Globus pallidus (tissue), 1 donor: ENCODE measurements at places on chromosomes 4 and X.
A peak's percentile ranks its signal among the peaks of the same experiment; 100 is the strongest.

DNA sequence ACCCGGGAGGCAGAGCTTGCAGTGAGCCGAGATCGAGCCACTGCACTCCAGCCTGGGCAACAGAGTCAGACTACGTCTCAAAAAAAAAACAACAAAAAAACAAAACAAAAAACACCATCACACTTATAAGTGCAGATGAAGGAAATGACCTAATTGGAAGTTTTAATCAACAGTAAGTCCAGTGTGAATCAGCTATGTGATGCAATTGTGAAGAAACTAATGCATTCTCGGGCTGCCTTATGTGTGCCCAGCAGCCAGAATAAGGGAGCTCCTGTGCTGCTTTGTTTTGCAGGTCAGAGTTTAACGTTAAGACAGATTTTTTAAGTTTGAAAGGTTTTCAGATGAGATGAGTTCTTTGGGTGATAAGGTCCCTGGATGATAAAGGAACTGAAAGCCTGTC is 10.8 kb downstream of the DAPP1 start:
- DNase-seq = no peak

DNA sequence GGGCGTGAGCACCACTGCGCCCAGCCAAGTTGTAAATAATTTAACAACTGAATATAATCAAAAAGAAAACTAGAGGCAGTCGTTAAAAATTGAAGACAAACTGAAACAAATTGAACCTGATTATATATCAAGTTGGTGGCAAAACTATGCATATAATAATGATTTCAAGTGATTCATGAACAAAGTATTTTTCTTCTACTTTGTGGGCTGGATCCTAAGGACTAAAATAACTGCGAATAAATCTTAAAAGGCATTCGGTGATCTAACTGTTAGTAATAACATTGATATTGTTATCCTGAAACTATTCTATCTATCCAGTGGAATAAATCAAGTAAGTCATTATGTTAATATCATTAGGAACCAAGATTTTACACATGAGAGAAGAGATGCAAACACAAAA is 21.2 kb upstream of the USP9X start:
- DNase-seq = no peak

DNA sequence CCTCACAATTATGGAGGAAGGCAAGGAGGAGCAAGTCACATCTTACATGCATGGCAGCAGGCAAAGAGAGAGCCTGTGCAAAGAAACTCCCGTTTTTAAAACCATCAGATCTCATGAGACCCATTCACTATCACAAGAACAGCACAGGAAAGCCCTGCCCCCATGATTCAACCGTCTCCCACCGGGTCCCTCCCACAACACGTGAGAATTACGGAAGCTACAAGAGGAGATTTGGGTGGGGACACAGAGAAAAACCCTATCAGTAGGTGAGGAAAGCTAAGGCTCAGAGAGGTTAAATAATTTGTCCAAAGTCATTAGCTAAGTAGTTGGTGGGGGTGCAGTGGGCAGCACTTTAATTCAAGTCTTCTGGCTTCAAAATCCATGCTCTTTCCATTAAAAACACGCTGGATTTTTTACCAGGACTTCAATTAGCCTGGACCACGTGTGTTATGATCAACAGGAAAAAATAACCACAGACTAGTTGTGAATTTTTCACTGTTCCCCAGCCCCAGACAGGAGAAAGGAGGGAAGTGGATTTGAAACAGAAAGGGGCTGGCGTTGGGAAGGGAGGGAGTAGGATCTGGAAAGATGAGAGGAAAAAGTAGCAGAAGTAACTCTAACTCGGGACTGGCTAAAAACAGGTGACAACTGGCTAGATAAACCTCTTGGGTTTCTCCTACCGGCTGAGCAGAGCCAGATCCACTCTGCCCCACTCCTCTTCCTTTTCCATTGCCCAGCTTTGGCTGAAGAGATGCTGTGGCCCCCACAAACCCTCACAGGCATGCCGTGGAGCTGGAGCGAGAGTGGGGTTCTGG is 986 bp downstream of the MTMR8 start:
- no peak for DNase-seq

DNA sequence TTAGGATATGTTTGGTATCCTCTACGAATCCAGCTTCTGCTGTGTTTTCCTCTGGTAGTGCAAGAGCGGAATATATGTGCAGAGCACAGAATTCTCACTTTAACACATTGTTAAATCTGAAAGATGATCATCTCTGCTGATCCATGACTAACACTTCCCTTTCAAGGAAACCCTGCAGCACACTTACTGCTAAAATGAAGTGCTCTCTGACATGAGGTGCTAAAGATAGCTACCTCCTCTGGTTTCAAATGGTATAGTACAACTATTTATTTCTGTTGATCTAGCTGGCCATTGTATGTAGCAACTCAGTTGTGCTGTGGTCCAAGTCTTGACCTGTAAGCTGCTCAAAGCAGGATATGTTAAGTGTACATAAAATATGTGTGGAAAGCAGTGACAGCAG is 162.4 kb upstream of the FMR1 start:
- DNase-seq = no peak

DNA sequence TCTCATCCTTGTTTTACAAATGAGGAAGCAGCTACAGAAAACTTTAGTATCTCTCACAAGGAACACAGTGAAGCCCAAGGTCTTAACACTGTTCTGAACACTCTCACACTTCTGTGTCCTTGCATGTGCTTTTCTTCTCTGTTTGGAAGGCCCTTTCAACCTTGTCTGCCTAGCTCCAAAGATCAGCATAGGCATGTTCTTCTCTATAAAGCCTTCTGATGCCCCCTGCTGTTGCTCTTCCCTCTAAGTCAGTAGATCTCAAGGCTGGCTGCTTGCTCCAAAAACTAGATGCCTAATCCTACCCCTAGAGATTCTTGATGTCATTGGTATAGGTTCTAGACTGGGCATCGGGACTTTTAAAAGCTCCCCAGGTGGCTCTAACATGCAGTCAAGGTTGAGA is 5.9 kb downstream of the APOO start:
- DNase-seq = peak; percentile 84

- DNase-seq = no peak
Observed at GRCh38 chr4:140809676-140810075, 53.5 kb upstream of the TBC1D9 start.

DNA sequence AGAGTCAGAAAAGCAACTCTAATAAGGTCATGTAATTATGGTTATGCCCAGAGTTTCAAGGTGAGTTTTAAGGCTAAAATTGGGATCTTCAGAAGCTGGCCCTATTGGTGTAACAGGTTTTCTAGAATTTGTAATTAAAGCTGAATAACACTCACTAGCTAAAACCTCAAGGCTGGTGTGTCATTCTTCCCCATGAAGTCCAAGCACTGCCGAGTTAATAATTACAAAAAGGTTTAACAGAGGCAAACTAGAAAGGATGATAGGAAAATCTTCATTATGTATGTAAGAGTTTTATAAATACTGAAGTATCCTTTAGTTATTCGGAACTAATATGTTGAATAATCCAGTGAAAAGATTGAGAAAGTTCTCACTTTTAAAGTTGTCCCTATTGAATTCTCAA is 34.3 kb downstream of the MXRA5 start:
- DNase-seq = no peak

DNA sequence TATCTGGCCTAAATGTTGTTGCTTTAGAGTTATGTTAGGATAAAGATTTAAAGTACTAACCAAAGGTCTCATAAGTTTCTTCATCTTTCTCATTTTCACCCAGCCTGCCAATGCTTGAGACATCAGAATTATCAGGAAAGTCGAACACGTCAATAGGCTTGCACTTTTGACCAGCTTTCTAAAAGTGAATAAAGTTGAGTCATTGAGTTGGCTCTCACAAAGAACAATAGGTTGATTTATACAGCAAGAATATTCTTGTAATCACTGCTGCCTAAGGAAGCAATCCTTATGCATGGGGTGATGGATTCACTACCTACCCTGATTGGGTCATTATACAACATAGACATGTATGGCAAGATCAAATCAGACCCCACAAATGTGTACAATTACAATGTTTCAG is 5.0 kb downstream of the CENPU start:
- DNase-seq = no peak

GRCh38 chr4:104411502-104411901 is 83.2 kb downstream of the CXXC4 start:
- no peak for DNase-seq

DNA sequence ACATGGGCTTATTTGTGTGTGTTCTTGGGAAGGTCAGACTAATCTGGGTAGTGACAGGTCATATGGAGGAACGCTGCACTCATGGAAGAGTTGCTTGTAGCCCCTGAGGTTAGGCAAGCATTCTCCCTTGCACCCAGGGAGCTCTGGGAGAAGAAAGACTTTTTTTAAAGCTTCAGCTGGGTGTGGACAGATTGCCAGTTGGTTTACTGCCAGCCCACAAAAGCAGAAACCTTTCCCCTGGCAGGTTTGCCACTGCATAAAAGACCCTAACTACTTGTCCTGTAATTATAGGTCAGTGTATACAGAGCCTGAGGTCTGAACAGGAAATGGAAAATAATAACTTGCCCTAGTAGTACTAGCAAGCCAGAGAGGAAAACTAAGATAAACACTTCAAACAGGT is 7.4 kb upstream of the NFKB1 start:
- no peak for DNase-seq

DNA sequence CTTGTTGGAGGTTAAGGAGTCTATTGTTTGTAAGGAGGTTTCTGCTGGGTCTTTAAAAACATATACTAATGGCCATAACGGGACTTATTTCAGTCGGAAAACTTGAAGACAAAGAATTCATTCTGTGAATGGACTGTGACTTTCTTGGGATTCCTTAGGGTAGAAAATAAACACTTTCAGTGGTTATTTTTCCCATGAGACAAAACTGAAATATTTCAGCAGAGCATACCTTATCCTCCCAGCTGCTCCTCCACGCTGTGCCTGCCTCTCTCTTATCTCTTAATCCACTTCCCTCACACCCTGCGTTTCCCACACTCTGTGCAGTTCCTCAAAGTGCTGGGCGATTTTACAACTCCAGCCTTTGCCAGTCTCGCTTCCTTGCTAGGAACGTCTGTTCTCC is 47.1 kb upstream of the SORBS2 start:
- no peak for DNase-seq

- DNase-seq = no peak
Observed at GRCh38 chrX:151700581-151700980, 5.3 kb downstream of the PRRG3 start.

- DNase-seq = no peak
Observed at GRCh38 chrX:116379854-116380253, 56.6 kb upstream of the SLC6A14 start.

DNA sequence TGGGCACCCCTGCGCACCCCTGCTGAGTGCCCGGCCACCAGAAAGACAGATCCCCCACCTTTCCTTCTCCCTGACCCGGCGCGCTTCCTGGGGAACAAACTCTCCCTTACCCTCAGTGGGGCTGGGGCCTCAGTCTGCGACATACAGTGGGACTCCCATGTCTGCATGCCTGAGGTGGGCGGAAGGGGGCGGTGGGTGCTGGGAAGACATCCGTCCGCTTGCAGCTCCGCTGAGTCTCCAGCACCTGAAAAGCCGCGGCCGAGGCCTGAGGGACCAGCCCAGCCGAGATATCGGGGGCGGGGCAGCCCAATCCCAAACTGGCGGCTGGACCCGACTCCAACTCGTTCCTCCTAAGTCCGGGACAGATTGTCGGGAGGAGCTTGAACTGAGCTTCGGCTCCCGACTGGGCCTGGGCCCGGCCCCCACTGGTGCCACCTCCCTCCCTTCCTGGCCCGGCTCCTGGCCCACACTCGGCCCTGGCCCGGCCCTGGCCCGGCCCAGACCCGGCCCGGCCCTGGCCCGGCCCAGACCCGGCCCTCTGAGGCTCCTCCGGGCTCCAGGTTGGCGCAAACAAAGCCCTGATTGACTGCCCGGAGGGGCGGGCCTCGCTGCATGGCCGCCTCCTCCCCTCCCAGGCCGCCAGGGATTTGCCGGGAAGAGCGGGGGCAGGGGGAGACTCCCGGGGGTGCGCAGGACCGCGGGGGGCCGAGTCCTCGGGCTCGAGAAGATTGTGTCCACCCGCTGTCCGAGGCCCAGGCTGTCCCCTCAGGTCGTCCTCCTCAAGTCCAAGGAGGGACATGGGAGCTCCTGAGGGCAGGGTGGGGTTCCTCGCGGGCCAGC is 877 bp upstream of the SLC16A2 start:
- DNase-seq = peak; percentile 68

- DNase-seq = no peak
Observed at GRCh38 chr4:11298451-11298850, 130.2 kb downstream of the HS3ST1 start.

GRCh38 chr4:47061435-47061834 is 30.1 kb downstream of the GABRB1 start:
- DNase-seq = no peak

GRCh38 chr4:8220661-8221450 is 21.8 kb downstream of the SH3TC1 start:
- no peak for DNase-seq
